Neuronal stem cell (in vitro differentiated cells): ENCODE measurements at places on chromosomes 11 and 22.

- DNase-seq = no peak
- no peak overlapping the region for H3K27ac ChIP-seq
- H3K4me3 ChIP-seq = no peak overlapping the region
- no peaks in the 10 kb centered on the region for H3K27me3 ChIP-seq
Measured at GRCh38 chr11:58845386-58845785, 882 bp upstream of the GLYATL2 start.

GRCh38 chr11:44840085-44840478 is 110.6 kb downstream of the TP53I11 start:
- DNase-seq = no peak
- H3K27ac ChIP-seq = no peak overlapping the region
- H3K4me3 ChIP-seq = no peak overlapping the region
- peaks cover 5% of the 10 kb centered on the region for H3K36me3 ChIP-seq

DNA sequence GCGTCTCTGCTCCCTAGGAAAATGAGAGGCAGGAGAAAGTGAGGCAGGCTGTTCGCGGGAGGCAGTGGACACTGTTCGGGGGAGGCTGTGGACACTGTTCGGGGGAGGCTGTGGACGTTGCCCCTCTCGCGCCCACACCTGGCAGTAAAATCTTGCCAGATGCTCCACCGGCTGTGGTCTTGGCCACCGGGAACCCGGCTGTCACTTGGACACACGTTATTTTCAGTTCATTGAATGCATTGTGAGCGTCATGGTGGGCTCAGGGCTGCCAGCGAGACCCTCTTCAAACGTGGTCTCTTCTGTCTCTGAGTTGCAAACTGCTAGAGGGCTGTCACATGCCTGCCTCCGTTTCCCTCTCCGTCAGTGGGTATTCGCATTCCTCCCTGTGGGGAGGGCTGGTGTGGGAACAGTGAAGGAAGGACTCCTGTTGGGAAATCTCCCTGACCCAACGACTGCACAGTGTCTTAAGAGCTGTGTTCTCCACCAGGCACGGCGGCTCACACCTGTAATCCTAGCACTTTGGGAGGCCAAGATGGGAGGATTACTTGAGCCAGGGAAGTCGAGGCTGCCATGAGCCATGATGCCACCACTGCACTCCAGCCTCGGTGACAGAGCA is 1.4 kb downstream of the PRR5 start:
- peaks cover 21% of the 10 kb centered on the region for H3K4me1 ChIP-seq
- H3K27me3 ChIP-seq = peaks cover 3% of the 10 kb centered on the region
- DNase-seq = no peak
- H3K36me3 ChIP-seq = no peaks in the 10 kb centered on the region
- H3K4me3 ChIP-seq = peak overlapping the region; percentile 90

- H3K36me3 ChIP-seq = no peaks in the 10 kb centered on the region
- H3K4me3 ChIP-seq = no peak overlapping the region
- no peak for DNase-seq
- peaks cover 4% of the 10 kb centered on the region for H3K4me1 ChIP-seq
- H3K27ac ChIP-seq = no peak overlapping the region
- H3K27me3 ChIP-seq = no peaks in the 10 kb centered on the region
Measured at GRCh38 chr11:110087812-110088534, 5.2 kb upstream of the ZC3H12C start.

- H3K4me3 ChIP-seq = no peak overlapping the region
- no peak overlapping the region for H3K27ac ChIP-seq
- no peaks in the 10 kb centered on the region for H3K27me3 ChIP-seq
- no peaks in the 10 kb centered on the region for H3K4me1 ChIP-seq
- no peak for DNase-seq
Measured at GRCh38 chr11:87437844-87438223, 400.1 kb downstream of the TMEM135 start.

DNA sequence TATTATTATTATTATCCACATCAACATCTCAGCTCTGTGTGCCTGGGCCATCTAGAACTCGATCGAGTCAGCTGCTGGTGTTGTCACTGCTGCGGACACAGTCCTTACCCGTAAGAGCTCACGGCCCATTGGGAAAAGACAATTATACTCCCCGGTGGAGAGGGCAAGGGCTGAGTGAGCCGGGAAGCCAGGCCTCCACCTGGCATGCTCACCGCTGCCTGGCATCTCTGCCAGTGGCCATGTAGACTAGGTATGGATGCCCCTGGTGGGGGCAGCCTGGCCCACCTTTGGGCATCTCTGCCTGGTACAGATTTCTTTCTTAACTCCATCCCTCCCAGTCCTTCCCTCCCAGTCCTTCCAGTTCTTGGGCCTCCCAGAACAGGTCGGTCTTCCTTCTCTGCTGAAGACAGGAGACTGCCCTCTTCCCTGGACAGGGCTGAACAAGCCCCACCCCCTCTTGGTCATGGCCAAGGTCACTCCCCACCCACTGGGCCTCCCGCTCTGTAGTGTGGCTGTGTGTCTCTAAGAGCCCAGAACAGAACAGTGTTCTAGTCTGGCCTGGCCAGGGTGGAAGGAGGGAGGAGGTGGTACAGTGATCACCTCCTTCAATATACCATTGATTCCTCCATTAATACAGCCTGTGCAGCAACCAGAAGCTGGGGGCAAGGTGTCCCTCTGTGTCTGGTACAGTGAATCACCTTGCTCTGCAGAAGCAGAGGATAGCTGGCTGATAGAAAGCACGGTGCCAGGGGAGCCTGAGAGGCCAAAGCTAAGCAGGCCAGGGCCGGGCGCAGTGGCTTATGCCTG is 57.7 kb downstream of the FLRT1 start:
- no peak overlapping the region for H3K4me3 ChIP-seq
- no peak for DNase-seq
- no peak overlapping the region for H3K27ac ChIP-seq
- peaks cover 78% of the 10 kb centered on the region for H3K4me1 ChIP-seq
- H3K27me3 ChIP-seq = no peaks in the 10 kb centered on the region

DNA sequence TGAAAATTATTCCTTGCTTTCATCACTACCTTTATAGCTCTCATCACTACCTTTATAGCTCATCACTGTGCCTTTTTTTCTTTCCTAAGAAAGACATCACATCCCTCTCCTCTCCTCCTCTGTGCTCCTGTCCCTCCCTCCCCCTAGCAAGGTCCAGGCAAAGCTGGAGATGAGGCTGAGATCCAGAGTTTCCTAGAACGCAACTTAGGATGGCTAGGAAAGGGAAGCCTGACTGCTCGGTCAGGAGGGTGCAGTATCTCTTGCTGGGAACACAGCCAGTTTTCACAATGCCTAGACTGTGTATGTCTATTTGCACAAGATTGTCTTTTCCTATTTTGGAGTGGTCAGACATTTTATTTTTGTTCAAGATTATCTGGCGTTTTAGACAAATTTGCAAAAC is 24.7 kb downstream of the TUB start:
- no peaks in the 10 kb centered on the region for H3K27me3 ChIP-seq
- H3K4me1 ChIP-seq = no peaks in the 10 kb centered on the region
- H3K36me3 ChIP-seq = peaks cover 54% of the 10 kb centered on the region

DNA sequence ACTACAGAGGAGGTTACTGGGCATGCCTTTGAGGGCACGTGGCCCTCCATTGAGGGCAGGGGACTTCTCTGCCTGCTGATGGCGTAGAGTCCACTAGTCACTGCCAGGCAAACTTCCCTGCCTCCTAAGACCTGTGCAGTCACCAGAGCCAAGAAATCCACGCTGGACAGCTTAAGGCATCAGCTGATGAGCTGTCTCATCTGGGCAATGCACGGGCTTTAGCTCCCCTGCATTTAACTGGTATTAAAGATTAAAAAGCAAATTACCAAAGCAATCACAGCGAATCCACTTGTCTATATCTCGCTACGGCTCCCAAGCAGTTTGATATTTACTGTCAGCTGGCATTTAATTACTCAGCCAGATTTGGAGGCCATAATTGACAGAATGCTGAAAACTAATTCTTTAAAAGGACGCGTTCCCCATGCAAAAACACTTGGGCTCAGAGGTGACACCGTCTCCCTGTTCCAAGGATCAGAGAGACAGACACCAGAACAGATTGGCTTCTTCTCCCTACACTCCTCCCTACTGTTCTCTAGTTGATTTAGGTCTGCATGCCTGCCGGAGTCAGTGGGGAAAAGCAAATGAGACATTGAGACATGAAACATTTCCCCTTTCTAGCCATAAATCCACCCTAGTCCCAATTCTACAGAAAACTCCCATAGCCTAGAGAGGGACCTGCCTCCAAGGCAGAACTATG is 68.5 kb downstream of the SPATA19 start:
- H3K27ac ChIP-seq = no peak overlapping the region
- no peaks in the 10 kb centered on the region for H3K4me1 ChIP-seq
- no peaks in the 10 kb centered on the region for H3K36me3 ChIP-seq
- DNase-seq = no peak

DNA sequence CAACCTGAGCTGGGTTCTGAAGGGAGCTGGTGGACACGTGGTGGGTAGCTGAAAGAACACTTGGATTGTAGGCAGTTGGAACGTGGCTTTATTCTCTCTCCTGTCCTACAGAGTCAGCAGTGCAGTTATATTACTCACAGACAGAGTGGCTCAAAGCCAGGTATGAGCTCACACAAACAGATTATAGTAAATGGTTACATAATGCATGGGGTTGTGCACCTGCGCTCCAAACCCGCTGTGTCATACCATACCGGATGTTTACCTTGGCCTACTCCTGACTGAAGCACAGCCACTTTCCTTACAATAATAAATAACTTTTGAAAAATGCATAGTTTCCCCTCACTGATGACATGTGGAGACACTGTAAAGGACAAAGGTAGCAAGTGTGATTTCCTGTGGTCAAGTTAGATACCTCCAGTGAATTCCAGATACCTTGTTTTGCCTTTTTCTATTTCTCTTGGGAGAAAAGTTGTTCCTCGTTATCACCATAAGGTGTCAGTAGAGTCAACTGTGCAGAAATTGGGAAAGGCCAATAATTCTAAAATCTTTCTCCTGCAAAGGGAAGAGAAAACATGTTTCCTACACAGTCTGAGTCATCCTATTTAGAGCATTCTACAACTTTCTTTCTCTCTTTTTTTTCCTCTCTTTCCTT is 13.5 kb downstream of the MS4A6A start:
- DNase-seq = peak; percentile 27
- H3K4me3 ChIP-seq = peak overlapping the region; percentile 5
- H3K36me3 ChIP-seq = no peaks in the 10 kb centered on the region

GRCh38 chr11:11640996-11641395 is 19.2 kb upstream of the GALNT18 start:
- H3K36me3 ChIP-seq = no peaks in the 10 kb centered on the region
- DNase-seq = no peak
- no peak overlapping the region for H3K27ac ChIP-seq
- no peaks in the 10 kb centered on the region for H3K4me1 ChIP-seq
- H3K27me3 ChIP-seq = no peaks in the 10 kb centered on the region

GRCh38 chr22:49566141-49566541 is 261.5 kb downstream of the BRD1 start:
- H3K36me3 ChIP-seq = no peaks in the 10 kb centered on the region
- no peak overlapping the region for H3K27ac ChIP-seq
- DNase-seq = no peak
- no peaks in the 10 kb centered on the region for H3K27me3 ChIP-seq
- no peaks in the 10 kb centered on the region for H3K4me1 ChIP-seq

- H3K4me1 ChIP-seq = peaks cover 5% of the 10 kb centered on the region
- no peak for DNase-seq
- H3K27ac ChIP-seq = no peak overlapping the region
- peaks cover 83% of the 10 kb centered on the region for H3K36me3 ChIP-seq
Measured at GRCh38 chr11:125464270-125464662, 31.8 kb downstream of the FEZ1 start.

DNA sequence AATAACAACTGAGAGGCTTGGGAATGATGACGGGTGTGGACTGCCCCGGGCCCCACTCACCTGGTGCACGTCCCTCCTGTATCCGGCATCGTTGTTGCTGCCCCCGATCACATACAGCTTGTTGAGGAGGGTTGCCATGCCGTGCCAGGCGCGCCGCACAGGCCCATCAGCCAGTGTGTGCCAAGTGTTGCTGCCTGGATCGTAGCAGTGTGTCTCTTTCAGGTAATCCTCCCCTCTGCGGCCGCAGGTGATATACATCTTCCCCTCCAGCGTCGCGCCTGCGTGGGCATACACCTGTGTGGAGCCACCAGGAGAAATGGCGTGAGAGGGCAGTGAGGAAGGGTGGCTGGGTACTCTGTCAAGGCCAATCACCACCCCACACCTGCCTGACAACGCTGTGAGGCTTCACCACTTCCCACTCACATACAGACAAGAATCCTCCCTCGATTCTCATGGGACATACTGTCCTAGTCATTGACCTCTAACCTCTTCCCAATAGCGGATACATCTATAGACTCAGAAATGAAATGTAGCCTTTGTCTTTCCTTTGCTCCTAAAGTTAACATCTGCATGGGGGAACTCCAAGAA is 8.9 kb upstream of the SCARF2 start:
- no peak overlapping the region for H3K27ac ChIP-seq
- DNase-seq = no peak
- no peak overlapping the region for H3K4me3 ChIP-seq
- H3K4me1 ChIP-seq = no peaks in the 10 kb centered on the region
- peaks cover 28% of the 10 kb centered on the region for H3K36me3 ChIP-seq

GRCh38 chr11:34614344-34615104 is 6.4 kb upstream of the EHF start:
- no peaks in the 10 kb centered on the region for H3K27me3 ChIP-seq
- DNase-seq = no peak
- no peaks in the 10 kb centered on the region for H3K36me3 ChIP-seq
- H3K4me3 ChIP-seq = no peak overlapping the region
- H3K4me1 ChIP-seq = no peaks in the 10 kb centered on the region
- no peak overlapping the region for H3K27ac ChIP-seq

- H3K27ac ChIP-seq = no peak overlapping the region
- no peaks in the 10 kb centered on the region for H3K36me3 ChIP-seq
- H3K4me1 ChIP-seq = peaks cover 2% of the 10 kb centered on the region
Measured at GRCh38 chr11:122045181-122045586, 70.8 kb downstream of the BLID start.

DNA sequence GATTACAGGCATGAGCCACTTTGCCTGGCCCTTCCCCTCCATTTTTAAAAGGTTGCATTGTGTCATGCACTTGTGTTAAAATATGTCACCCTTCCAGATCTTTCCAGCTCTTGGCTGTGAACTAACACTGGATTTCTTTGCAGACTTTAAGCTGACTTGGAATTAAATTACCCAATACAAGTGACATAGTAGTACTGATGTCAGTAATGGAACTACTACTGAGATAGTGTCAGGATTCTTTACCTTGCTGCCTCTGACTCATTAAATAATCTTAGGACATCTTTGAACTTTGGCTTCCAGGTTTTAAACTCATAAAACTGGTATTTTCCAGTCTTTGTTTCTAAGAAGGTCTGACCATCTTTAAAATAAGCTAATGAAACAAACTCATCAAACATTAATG is 51.8 kb upstream of the OR4B1 start:
- no peak overlapping the region for H3K27ac ChIP-seq
- peaks cover 51% of the 10 kb centered on the region for H3K36me3 ChIP-seq
- peaks cover 8% of the 10 kb centered on the region for H3K4me1 ChIP-seq
- no peak for DNase-seq
- H3K4me3 ChIP-seq = no peak overlapping the region
- H3K27me3 ChIP-seq = no peaks in the 10 kb centered on the region

- H3K4me1 ChIP-seq = no peaks in the 10 kb centered on the region
- H3K4me3 ChIP-seq = no peak overlapping the region
- peaks cover 23% of the 10 kb centered on the region for H3K36me3 ChIP-seq
- H3K27ac ChIP-seq = no peak overlapping the region
Measured at GRCh38 chr11:78197816-78198215, 9.1 kb downstream of the USP35 start.

- H3K27ac ChIP-seq = no peak overlapping the region
- H3K4me3 ChIP-seq = no peak overlapping the region
- no peaks in the 10 kb centered on the region for H3K27me3 ChIP-seq
- H3K36me3 ChIP-seq = no peaks in the 10 kb centered on the region
Measured at GRCh38 chr22:35312198-35313059, 12.7 kb downstream of the TOM1 start.
